ENCODE measurements at places on chromosomes 5 and 9.
A peak's percentile ranks its signal among the peaks of the same experiment; 100 is the strongest.

- DNase-seq: no peak
Observed at GRCh38 chr5:42767491-42768105, 11.0 kb downstream of the CCDC152 start.

- peak; percentile 67 for DNase-seq
Observed at GRCh38 chr5:171388816-171389168, 1.1 kb downstream of the NPM1 start.

- DNase-seq: no peak
Observed at GRCh38 chr5:104049752-104050151, 487.2 kb upstream of the NUDT12 start.

DNA sequence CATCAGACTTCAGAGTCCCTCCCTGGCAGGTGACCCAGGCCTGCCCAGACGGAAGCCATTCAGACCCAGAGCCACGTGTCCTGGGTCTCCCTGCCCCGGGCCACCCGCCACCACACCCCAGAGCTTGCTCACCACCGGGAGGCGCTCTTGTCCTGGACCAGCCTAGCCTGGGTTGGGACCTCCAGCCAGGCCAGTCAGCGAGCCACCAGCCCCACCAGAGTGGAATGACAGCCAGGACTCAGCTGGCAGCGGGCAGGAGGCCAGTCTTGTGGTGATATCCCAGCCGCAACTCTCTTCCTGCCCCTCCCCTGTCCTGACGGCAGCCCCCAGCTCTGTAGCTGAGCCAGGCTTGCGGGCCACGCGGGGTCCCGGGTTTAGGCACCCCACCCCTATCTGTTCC lies 1.7 kb upstream of the PTGDS start:
- DNase-seq: peak; percentile 63

DNA sequence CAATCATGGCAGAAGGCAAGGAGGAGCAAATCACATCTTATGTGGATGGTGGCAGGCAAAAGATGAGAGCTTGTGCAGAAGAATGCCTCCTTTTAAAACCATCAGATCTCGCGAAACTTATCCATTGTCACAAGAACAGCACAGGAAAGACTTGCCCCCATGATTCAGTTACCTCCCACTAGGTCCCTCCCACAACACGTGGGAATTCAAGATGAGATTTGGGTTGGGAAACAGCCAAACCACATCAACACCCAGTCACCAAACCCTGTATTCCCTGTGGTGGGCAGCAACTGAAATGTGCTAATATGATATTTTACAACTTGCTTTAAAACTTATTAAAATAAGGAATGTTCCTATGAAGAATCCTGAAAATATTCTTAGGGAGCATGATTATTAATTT lies 54.2 kb downstream of the RASGRF2 start:
- no peak for DNase-seq

DNA sequence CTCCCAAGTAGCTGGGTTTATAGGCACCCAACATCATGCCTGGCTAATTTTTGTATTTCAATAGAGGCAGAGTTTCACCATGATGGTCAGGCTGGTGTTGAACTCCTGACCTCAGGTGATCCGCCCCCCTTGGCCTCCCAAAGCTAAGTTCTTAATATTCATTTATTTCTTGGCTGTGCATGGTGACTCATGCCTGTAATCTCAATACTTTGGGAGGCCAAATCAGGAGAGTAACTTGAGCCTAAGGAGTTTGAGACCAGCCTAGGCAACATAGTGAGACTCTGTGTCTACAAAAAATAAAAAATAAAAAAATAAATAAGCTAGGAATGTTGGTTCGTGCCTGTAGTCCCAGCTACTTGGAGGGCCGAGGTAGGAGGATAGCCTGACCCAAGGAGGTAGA lies 587.1 kb upstream of the FTMT start:
- no peak for DNase-seq

DNA sequence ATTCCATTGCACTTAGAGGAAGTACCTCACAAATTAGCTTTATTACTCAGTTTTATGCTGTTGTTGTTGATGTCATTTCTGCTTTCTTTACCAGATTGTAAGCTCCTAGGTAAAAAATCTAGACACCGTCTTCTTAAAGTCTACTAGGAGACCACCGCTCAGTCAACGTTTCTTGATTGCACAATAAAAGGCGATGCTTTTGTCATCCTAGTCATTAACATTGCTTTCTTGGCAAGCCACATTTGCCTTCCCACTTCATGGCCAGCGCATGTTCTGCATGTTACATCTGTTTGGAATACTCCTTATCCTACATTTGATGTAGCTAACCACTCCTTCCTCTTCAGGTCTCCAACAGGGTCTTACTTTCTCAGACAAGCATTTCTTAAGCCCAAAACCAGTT lies 464.0 kb upstream of the TUSC1 start:
- no peak for DNase-seq

DNA sequence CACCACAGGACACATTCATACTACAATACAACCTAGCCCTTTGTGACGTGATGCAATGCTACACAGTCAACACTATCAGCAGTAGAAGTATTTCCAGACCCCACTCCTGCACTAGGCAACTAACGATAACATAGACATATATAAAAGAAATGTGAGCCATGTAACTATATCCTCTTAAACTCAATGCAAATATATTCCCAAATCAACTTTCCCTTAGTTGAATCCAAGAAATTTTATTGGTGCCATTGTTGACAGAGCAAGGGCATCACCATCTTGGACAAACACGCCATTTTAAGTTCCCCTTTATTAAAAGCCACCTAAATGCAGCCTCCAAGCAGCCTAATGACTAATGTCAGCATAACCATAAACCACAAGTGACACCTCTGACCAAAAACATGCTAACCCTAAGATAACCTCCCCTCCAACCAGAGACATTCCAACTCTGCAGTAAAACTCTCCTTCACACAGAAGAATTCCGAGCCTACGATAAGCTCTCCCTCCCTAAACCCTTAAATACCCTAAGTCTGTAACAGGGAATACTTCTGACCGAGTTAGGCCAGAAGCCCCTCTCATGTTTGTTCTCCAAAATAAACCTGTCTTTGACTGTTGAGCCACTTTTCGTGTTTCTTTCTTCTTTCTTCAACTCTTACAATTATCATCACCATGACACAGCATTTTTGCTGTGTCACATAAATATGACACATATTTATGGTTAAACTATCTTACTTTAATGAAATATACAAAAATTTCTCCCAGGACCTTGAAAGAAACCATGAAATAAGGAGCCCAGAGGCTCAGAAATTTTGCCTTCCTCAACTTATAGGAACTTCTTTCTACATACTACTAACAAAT lies 1497.8 kb downstream of the EFNA5 start:
- no peak for DNase-seq

DNA sequence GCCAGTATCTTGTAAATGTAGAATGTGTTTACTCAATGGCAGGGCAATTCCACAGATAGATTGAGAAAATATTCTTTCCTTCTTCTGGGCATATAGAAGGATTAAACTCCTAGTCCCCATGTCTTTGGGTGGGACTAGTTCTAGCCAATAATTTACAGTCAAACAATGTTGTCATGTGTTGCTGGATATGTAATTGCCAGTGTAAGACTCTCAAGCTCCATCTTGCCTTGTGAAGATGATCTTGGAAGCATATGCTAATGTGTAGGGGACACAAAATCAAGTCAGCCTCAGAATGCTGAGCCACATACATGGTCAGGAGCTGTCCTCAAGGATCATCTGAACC lies 386.9 kb downstream of the CETN3 start:
- no peak for DNase-seq

- DNase-seq: no peak
Observed at GRCh38 chr5:175246889-175247520, 197.0 kb downstream of the DRD1 start.

DNA sequence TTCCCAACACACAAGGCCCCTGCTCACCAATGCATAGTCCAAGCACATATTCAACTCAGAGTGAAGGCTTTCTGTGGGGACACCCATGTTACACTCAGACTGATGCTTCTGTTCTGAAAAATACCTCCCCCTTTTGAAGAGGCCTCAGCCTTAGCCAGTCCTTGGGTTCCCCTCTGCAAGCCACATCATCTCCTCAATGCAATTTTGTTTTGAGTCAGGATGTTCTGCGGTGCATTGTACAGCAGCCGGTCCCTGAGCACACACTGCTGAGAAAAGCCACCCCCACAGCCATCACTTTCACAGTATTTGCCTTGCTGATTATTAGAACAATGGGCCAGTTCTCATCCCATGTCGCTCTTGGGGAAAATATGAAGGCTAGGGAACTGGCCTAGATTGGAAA lies 241.2 kb downstream of the FAM114A2 start:
- DNase-seq: no peak

- no peak for DNase-seq
Observed at GRCh38 chr5:132049559-132049958, 10.9 kb upstream of the IL3 start.

GRCh38 chr9:128007566-128008138 lies 26.9 kb upstream of the EEIG1 start:
- DNase-seq: peak; percentile 87

- no peak for DNase-seq
Observed at GRCh38 chr5:102622262-102622661, 123.5 kb upstream of the SLCO6A1 start.

DNA sequence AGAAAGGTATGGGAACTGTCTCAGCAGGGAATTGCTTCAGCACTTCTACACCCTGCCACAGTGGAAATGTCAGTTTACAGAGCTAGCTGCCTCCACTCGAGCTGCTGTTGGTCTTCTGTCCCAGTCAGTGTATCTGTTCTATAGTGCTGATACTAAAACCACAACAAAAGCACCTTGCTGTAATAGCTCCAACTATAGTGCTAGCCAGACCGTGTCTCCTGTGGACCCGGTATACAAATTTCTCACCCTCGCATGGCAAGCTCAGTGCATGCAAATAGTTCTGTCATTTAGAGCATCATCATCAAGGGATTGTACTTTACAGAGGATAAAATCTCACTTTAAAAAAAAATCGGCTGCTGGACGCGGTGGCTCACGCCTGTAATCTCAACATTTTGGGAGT lies 51.5 kb upstream of the IQGAP2 start:
- no peak for DNase-seq

DNA sequence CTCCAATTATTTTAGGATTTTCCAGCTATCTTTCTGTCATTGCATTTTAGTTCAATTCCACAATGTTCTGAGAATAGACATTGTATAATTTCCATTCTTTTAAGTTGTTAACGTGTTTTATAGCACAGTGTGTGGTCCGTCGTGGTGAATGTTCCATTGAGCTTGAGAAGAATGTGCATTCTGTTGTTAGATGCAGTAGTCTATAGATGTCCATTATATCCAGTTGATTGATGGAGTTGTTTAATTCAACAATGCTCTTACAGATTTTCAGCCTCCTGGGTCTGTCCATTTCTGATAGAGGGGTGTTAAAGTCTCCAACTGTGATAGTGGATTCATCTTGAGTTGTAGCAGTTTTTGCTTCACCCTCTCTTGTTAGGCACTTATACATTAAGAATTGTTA lies 1587.7 kb upstream of the NUDT12 start:
- DNase-seq: no peak

DNA sequence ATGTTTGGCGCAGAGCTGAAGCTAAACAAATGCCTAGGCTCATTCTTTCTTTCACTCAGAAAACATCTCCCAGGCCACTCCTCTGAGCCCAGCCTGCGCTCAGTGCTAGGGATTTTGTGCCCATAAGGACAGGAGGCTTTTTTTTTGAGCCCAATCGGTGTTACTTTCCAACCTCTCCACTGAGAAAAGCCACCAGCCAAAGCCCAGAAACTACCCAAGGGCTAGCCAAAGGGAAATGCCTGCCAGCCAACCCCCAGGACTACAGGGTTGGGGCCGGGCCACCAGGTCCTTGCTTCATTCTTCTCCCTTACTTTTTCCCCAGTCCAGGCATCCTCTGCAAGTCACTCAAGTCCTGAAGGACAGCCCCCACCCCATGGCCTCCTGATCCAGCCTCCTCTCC lies 134.7 kb downstream of the PAX5 start:
- no peak for DNase-seq

Data from activated T-cell treated with anti-CD3 and anti-CD28 coated beads, Interleukin-2, amount 50 U/mL, for 72 hours (primary cell).